ENCODE measurements at places on chromosomes 6 and 20.

DNA sequence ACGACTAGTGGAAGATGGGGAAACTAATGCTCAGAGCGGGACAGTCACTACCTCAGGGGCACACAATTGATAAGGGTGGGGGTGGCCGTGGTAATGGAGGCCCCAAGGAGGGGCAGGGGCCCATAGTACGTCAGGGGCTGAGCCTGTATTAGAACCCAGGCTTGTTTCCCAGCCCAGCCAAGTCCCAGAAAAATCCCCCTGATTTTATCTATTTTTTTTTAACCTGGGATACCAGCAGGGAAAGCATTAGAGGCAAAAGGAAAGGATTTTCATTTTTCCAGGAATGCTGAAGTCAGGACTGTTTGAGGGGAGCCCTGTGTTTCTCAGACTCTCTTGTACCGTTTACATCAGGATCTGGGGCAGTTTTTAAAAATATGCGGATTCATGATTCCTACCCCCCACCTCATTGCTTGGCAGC, 382 bp downstream of the MYH7B start:
- no peak for DNase-seq

- DNase-seq = no peak
Measured at GRCh38 chr6:19478992-19479391, 358.2 kb upstream of the ID4 start.

GRCh38 chr6:104325341-104326172, 534.2 kb downstream of the HACE1 start:
- DNase-seq = no peak

DNA sequence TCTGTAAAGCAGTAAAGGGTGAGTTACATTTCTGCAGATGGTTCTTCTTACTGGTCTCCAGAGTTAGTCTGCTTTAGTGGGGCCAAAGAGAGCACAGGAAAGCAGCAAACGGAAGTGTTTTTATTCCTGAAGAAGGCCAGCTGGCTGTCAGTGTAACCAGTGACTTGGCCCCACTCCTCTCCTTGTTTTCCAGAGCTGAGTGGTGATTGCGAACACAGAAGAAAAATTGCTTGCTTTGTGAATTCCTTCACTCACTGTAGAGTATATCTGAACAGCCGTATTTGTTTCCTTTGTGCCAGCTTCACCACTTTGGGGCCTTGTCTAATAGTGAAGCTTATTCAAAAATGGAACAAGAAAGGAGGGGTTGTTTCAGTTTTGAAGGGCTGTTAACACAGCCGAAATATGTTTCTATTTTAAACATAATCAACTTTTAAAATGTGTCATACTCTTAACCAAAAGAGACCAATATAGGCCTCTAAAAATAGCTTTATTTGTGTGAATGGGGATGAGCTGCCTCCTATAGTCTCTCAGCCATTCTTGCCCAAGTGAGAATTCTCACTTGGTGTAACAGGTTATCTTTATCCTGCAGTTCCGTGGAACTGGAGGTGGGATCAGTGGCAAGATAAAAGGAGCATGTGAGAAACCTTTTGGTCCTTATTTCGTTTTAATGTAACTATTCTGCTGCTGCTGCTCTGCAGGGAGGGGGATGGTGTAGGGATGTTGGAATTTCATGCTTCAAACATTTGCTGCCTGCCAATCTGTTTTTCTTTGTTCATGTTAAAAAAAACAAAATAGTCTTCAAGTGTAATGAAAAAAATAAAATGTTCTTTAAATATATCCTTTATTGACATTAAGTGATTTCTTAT, 37.8 kb downstream of the ZC2HC1B start:
- no peak for DNase-seq

DNA sequence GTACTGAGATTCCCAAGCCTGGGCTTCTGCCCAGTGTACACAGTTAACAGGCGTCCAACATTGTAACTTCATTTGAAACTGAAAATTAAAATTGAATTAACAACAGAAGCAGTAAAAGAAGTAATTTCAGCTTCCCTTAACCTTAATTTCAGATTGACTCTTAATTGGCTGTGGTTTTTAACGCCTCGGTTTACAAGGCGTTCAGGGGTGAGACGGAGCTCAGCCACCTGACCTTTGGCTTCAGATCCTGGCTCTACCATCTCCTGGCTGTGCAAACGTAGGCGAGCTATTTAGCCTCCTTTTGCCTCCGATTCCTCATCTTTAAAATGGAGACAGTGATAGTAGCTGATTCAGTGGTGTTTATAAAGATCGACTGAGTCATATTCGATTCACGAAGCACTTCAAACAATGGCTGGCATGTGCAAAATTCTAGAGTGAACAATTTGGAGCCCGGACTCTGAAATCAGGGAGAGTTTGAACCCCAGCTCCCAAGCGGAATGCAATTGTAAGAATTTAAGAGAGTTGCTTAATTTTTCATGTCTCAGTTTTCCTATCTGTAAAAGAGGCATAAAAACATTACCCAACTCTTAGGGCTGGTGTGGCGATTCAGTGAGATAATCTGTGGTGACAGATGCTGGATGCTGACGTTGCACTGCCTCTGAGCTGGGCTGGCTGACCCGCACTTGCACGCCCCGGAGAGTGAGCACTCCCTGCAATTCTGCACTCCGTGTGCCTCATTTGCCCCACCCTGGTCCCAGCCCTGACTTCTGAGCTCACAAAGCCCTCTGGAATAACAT, 23.5 kb upstream of the OCSTAMP start:
- DNase-seq = no peak

DNA sequence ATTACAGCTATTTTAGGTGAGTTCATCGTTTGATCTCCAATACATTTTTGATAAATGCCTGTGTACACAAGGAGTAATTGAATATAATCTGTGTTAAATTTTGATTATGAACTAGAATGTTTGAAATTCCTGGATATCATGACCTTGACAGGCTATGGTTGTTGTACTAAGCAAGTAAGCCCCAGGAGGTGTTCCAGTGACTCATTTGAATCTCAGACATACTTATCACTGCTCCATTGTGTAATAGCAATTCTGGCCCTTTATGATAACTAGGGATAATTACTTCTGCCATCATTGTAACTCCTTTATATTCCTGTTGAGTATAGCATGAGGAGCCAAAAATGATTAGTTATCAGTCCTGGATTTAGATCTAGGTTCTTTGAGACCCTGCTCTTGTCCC, 1424.6 kb upstream of the ADGRB3 start:
- no peak for DNase-seq

DNA sequence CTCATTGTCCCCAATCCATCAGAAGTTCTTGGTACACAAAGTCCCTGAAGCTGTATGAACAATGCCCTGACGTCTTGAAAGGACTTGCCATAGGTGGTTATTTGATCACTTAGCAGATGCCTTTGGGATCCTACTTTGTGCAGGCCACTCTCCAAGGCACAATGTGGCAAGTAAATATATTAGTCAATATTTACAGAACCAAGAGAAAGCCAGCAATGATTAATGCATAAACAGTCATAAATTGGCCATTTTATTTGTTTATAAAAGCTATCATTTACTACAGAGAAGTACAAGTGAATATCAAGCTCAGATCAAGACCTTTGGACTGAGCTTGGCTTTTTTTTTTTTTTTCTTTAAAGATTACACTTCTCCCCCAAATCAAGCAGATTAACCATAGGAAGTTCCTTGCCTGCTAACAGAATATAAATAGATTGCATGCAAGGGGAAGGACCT, 161.8 kb downstream of the MTHFD1L start:
- no peak for DNase-seq

- DNase-seq = no peak
Measured at GRCh38 chr6:132445201-132445951, 44.1 kb upstream of the MOXD1 start.

- no peak for DNase-seq
Measured at GRCh38 chr6:37980222-37980595, 160.7 kb downstream of the ZFAND3 start.

- DNase-seq = no peak
Measured at GRCh38 chr20:20393207-20394120, 25.6 kb downstream of the INSM1 start.

Data from ascending aorta (tissue), 2 donors.